ENCODE measurements at places on chromosomes 2 and 18.

- no peak for DNase-seq
- no peak overlapping the region for H3K4me3 ChIP-seq
- no peaks in the 10 kb centered on the region for H3K27me3 ChIP-seq
- H3K4me1 ChIP-seq = peaks cover 7% of the 10 kb centered on the region
- no peak overlapping the region for H3K27ac ChIP-seq
- H3K36me3 ChIP-seq = peaks cover 6% of the 10 kb centered on the region
These were observed 128.6 kb downstream of the NCK2 start for GRCh38 chr2:105873281-105873680.

- DNase-seq = no peak
- no peak overlapping the region for H3K4me3 ChIP-seq
- no peaks in the 10 kb centered on the region for H3K36me3 ChIP-seq
- no peaks in the 10 kb centered on the region for H3K4me1 ChIP-seq
- no peaks in the 10 kb centered on the region for H3K27me3 ChIP-seq
These were observed 145.5 kb downstream of the ADCYAP1 start for GRCh38 chr18:1050012-1050657.

- no peak for DNase-seq
- H3K36me3 ChIP-seq = no peaks in the 10 kb centered on the region
These were observed 475.8 kb upstream of the MAP2 start for GRCh38 chr2:208948073-208948472.

- H3K4me1 ChIP-seq = no peaks in the 10 kb centered on the region
- peaks cover 22% of the 10 kb centered on the region for H3K27me3 ChIP-seq
- H3K27ac ChIP-seq = no peak overlapping the region
- H3K4me3 ChIP-seq = no peak overlapping the region
- H3K36me3 ChIP-seq = no peaks in the 10 kb centered on the region
These were observed 86.4 kb downstream of the GFPT1 start for GRCh38 chr2:69300650-69301049.

- H3K4me3 ChIP-seq = no peak overlapping the region
- DNase-seq = no peak
- H3K27ac ChIP-seq = no peak overlapping the region
These were observed 13.8 kb downstream of the BABAM2 start for GRCh38 chr2:27904405-27904665.

DNA sequence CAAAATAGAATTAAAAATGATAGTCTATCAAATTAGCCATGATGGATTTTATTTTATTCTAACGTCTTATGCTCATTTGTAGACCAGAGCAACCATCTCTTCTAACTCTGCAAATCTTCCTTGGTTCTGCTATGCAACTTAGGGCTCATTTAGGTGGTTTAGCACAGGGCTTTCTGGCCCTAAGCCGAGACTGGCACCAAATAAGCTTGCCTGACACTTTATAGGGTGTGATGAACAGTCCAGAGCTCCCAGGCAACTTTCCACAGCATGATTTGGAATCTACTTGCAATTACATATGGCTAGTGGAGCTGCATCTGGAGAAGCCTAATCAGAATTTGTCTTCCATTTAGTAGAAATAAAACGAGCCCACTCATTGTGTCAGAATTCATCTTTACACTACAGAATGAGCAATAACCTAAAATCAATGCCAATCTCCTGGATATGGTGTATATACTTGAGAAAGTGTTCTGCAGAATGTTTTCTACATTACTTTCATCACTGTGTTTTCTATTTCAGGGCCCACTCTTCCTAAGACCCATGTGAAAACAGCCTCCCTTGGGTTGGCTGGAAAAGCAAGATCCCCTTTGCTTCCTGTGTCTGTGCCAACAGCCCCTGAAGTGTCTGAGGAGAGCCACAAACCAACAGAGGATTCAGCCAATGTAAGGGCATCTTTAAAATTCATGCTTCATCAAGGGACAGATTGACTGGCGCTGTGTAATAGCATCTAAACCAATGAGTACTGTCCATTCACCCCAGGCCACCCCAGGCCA lies 698.2 kb downstream of the MBD2 start:
- no peaks in the 10 kb centered on the region for H3K36me3 ChIP-seq
- no peaks in the 10 kb centered on the region for H3K4me1 ChIP-seq
- no peak overlapping the region for H3K4me3 ChIP-seq
- DNase-seq = no peak
- no peak overlapping the region for H3K27ac ChIP-seq
- no peaks in the 10 kb centered on the region for H3K27me3 ChIP-seq

DNA sequence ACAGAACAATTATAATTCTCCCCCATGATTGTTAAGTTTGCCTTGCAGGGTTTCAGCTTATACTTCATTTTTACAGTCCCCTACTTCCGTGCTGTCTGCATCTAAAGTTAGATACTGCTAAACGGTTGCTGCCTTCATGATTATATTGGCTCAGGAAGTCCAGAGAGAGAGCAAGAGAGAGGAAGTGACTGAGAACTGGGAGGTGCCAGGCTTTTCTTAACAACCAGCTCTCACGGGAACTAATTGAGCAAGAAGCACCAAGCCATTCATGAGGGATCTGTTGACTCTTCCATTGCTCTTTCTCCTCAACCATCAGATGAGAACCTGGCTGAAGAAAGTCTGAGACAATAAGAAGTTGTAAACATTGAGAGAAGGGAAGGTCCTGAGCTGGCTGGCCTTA lies 125.5 kb upstream of the SIX2 start:
- no peak overlapping the region for H3K4me3 ChIP-seq
- H3K36me3 ChIP-seq = no peaks in the 10 kb centered on the region
- no peak overlapping the region for H3K27ac ChIP-seq
- no peaks in the 10 kb centered on the region for H3K27me3 ChIP-seq
- DNase-seq = peak; percentile 46

DNA sequence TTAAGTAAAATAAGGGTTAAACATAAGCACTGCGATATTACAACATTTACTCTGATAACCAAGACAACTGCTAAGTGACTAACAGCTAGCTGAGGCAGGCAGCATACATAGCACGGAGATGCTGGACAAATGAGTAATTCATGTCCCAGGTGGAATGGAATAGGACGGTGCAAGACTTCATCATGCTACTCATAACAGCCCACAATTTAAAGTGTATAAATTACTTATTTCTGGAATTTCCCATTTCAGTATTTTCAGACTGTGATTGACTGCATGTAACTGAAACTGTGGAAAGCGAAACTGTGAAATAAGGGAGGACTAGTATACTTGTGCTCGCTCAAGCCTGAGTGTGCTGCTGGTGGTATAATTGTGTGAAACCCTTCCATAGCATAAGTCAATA lies 12.9 kb downstream of the IER3IP1 start:
- H3K36me3 ChIP-seq = no peaks in the 10 kb centered on the region
- H3K27ac ChIP-seq = no peak overlapping the region
- H3K4me1 ChIP-seq = no peaks in the 10 kb centered on the region
- DNase-seq = no peak
- H3K27me3 ChIP-seq = no peaks in the 10 kb centered on the region

DNA sequence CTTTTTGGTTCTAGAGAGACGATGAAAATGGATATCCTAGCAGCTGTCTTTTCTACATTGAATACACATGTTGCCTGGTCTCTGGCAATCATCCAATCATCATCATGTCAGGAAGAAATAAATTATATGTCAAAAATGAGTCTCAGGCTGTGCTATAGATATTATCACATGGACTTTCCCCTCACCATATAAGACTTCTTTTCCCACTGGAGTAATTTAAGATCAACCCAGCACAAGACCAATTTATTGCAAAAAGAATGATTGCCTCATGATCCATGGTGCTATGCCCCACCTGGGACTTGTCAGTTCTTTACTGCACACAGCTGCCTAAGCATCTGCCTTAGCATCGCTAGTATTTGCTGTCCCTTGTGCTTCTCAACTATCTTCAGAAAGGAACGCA lies 783.7 kb upstream of the TMEFF2 start:
- DNase-seq = no peak
- no peak overlapping the region for H3K4me3 ChIP-seq
- H3K36me3 ChIP-seq = no peaks in the 10 kb centered on the region
- H3K27ac ChIP-seq = no peak overlapping the region

DNA sequence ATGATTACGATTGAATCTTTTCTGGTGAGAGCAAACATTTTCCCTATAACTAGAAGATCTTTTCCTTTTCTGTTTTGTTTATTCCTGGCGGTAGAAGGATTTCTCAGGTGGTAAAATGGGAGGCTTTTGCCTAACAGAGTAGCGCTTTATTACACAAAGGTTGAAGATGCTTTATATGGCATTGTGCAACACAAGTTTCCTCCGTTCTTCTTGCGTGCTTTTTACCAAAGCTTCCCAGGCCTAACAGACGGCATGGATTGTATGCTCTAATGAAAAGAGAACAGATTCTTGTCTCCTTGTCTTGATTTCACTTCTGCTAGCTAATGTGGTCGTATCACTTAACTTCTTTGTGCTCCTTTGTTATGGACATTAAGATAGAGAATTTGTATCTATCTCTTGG lies 43.8 kb downstream of the MYO1B start:
- no peak overlapping the region for H3K4me3 ChIP-seq
- H3K27ac ChIP-seq = no peak overlapping the region
- no peak for DNase-seq
- no peaks in the 10 kb centered on the region for H3K4me1 ChIP-seq
- no peaks in the 10 kb centered on the region for H3K36me3 ChIP-seq

- no peaks in the 10 kb centered on the region for H3K36me3 ChIP-seq
- H3K27ac ChIP-seq = no peak overlapping the region
- no peak for DNase-seq
These were observed 125.8 kb upstream of the MSTN start for GRCh38 chr2:190188289-190188688.

- peaks cover 52% of the 10 kb centered on the region for H3K27me3 ChIP-seq
- H3K4me3 ChIP-seq = no peak within 1 kb of the TSS
- H3K36me3 ChIP-seq = peaks cover 5% of the 10 kb centered on the region
- H3K4me1 ChIP-seq = peaks cover 4% of the 10 kb centered on the region
These were observed at the start of gene UCN for GRCh38 chr2:27308359-27308881. Gene UCN, minus strand, starts transcription at chr2:27308445. Its CDS starts 550 bp downstream, at chr2:27307895.

GRCh38 chr2:213306316-213306942 lies 22.2 kb downstream of the SPAG16 start:
- peaks cover 5% of the 10 kb centered on the region for H3K36me3 ChIP-seq
- H3K4me1 ChIP-seq = no peaks in the 10 kb centered on the region
- no peaks in the 10 kb centered on the region for H3K27me3 ChIP-seq
- no peak for DNase-seq
- H3K4me3 ChIP-seq = no peak overlapping the region

- no peak overlapping the region for H3K4me3 ChIP-seq
- no peak for DNase-seq
- H3K4me1 ChIP-seq = peaks cover 24% of the 10 kb centered on the region
- no peak overlapping the region for H3K27ac ChIP-seq
These were observed 5.1 kb downstream of the CNNM3 start for GRCh38 chr2:96821113-96821675.

GRCh38 chr2:191171708-191172355 lies 21.0 kb upstream of the STAT4 start:
- H3K4me3 ChIP-seq = no peak overlapping the region
- no peaks in the 10 kb centered on the region for H3K36me3 ChIP-seq
- no peaks in the 10 kb centered on the region for H3K27me3 ChIP-seq
- H3K4me1 ChIP-seq = no peaks in the 10 kb centered on the region
- H3K27ac ChIP-seq = peak overlapping the region; percentile 69

DNA sequence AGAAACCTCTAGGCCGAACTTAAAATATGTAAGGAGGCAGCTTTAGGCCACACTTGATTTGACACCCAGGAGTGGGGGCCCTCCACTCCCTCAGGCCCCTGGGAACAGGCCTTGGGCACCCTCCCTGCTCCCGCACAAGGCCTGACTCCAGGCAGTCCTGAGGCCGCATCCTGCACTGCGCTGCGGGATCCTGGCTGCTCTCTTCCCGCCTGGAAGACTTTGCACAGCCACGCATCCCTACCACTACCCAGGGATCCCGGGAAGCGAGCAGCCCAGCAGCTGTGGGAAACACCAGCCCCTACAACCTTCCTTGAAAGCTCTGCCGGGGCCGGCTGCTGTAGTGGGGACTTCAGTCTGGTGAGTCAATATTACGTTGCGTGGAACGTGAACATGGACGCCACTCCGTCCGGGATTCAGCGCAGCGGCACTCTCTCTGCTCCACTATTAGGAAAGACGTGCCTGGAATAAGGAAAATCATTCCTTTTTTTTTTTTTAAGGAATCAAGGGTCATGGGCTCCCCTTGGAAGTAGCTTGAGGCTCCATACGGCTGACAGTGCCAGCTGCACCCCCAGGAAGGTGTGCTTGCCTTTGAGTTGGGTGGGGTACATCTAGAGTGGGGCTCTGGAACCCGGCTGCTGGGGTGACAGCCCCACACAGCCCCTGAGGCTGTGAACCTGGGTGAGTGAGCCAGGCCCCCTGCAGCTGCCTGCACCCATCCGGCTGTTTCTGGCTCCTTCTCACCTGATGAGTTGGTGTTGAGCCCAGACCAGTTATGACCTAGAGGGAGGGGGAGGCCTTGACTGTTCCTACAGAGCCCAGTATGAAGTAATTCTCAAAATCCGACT lies 119.2 kb upstream of the TMEM18 start:
- H3K27ac ChIP-seq = no peak overlapping the region
- no peaks in the 10 kb centered on the region for H3K36me3 ChIP-seq
- H3K4me1 ChIP-seq = no peaks in the 10 kb centered on the region
- H3K27me3 ChIP-seq = no peaks in the 10 kb centered on the region
- DNase-seq = no peak

DNA sequence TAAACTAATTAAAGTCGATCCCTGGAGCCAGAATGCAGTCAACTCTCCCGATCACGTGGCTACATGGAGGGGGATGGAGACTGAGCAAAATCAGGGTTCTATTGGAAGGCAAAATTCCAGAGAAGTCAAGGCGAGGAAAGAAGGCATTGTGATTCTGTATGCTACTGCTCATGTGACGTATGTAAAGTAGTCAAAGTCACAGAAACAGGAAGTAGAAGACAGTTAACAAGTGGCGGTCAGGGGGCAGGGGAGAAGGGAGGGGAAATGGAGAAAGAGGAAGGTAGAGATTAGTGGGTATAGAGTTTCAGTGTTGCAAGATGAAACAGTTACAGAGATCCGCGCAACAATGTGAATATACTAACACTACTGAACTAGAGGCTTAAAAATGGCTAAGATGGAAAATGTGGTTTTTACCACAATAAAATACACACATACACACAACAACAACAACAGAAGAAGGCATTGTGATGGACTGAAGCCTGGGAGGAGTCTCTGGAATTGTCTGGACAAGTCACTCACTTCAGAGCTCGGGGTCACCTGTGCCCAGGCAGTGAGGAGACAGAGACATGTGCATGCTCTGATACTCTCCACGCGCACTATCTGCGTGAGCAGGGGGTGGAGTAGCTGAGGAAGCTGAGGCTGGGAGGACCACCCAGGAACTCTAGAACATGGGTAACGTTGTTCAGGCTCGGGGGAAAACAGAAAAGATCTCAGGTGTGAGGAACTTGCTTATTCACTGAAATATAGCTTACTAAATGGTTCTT lies 89.9 kb upstream of the CDCA7 start:
- H3K36me3 ChIP-seq = no peaks in the 10 kb centered on the region
- no peak overlapping the region for H3K4me3 ChIP-seq
- peak; percentile 43 for DNase-seq
- H3K27me3 ChIP-seq = no peaks in the 10 kb centered on the region
- H3K27ac ChIP-seq = peak overlapping the region; percentile 77

- no peaks in the 10 kb centered on the region for H3K4me1 ChIP-seq
- DNase-seq = no peak
- no peaks in the 10 kb centered on the region for H3K27me3 ChIP-seq
- H3K4me3 ChIP-seq = no peak overlapping the region
- H3K36me3 ChIP-seq = no peaks in the 10 kb centered on the region
These were observed 438.0 kb upstream of the CDH20 start for GRCh38 chr18:60895181-60895580.

- no peak overlapping the region for H3K4me3 ChIP-seq
- DNase-seq = peak; percentile 62
- H3K27ac ChIP-seq = no peak overlapping the region
These were observed 28.7 kb upstream of the RPRD1A start for GRCh38 chr18:36095936-36096519.

GRCh38 chr2:218811382-218811781 lies 20.2 kb downstream of the PRKAG3 start:
- H3K27me3 ChIP-seq = peaks cover 6% of the 10 kb centered on the region
- no peaks in the 10 kb centered on the region for H3K36me3 ChIP-seq
- no peaks in the 10 kb centered on the region for H3K4me1 ChIP-seq
- no peak for DNase-seq
- H3K27ac ChIP-seq = no peak overlapping the region
- H3K4me3 ChIP-seq = no peak overlapping the region

All from thymus (tissue), 14 donors.